ENCODE measurements at places on chromosomes 13 and 19.

DNA sequence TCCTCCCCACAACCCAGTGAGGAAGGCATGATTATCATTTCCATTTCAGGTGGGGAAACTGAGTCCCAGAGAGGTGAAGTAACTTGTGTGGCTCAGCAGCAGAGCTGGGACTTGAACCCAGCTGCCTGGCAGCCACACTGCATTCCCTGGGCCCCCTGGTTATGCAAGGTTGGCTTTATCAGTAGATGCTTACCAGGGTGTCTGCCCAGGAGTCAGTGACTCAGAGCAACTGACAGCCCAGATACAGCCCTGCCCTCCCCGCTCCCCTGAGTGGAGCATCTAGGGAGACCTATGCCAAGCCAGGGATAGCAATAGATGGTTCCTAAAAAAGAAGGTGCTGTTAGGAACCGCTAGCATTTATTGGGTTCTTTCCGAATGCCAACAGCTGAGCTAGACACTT, 5.9 kb downstream of the IGLON5 start:
- DNase-seq: no peak

- no peak for DNase-seq
These were observed 236.0 kb downstream of the PCDH9 start for GRCh38 chr13:66994097-66994496.

- DNase-seq: no peak
These were observed 52.8 kb downstream of the SPTBN4 start for GRCh38 chr19:40519352-40520322.

DNA sequence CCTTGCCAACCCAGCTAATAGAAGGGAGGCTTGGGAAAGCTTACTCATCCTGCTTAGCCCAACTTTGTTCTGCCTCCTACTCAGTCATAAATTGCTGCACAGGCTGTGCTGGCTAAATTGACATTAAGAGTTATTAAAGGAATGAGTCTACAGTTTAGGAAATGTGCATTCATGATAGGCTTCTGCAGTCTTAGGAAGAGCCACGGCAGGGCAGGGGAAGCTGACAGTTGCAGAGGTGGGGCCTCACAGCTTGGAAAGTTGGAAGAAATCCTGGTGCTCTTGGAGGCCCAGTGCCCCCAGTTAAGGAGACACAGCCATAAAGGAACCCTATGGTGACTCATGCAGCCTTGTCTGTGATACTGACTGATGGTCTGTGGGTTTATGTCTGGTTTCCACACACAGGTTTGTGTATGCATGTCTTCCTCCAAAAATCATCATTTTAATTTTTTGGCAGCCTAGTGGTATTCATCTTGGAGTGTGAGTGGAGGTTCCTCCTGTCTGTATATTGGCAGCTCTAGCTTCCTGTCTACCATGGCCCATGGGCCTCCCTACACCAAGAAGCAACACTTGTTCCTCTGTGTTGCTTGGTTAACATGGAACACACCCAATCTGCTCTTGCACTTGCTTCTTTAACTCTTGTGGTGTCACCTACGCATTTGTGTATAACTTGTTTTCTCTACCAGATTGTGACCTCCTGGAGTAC, 135.0 kb upstream of the KL start:
- DNase-seq: no peak

DNA sequence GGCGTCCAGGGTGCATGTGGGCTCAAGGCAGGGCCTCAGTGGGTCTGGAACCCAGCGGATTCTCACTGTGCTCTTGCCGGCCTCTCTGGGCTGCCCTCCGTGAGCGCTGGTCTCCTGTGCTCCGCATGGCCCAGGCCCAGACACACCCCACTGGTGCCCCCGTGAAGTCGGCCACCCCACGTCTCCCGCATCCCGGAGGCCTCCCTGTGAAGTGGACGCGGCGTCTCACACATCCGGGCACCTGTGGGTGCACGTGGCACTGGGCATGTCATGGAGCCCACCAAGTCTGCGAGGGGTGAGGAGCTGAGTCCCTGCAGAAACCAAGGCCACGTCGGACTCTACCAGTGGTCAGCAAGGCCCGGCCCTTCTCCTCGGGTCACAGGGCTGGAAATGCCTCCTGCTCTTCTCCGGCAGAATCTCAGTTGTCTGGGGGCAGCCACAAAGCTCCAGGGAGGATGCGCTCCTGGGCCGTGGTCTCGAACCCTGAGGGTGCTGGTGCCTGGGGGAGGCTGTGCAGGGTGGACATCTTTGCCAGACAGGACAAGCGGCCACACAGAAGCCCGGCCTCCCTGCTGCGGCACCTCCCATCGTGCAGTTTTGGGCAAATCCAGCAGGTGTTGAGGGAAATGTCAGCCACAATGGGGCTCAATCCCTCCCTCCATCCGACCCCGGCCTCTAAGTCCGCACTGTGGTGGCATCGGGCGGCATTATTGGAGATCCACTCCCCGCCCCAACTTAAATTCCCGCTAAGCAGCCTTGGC, 2.2 kb downstream of the C13orf46 start:
- no peak for DNase-seq
